ENCODE measurements at places on chromosomes 7 and 10.

DNA sequence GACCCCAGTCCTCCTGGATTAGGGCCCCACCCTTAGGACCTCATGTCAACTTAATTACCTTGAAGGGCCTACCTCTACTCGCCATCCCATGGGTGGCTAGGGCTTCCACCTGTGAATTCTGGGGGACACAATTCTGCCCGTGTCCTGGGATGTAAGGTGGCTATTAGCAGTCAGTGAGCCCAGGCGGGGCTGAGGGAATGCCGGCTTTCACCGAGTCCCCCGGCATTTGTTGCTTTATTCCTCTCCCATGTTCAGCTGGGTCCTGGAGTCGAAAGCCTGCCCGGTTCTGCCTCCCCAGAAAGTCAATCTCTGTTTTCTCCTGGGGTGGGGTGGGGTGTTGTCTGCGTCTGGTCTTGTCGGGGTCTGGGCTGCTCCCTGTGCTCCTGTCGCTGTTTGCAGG is 125.6 kb downstream of the GLRX3 start:
- DNase-seq: no peak

DNA sequence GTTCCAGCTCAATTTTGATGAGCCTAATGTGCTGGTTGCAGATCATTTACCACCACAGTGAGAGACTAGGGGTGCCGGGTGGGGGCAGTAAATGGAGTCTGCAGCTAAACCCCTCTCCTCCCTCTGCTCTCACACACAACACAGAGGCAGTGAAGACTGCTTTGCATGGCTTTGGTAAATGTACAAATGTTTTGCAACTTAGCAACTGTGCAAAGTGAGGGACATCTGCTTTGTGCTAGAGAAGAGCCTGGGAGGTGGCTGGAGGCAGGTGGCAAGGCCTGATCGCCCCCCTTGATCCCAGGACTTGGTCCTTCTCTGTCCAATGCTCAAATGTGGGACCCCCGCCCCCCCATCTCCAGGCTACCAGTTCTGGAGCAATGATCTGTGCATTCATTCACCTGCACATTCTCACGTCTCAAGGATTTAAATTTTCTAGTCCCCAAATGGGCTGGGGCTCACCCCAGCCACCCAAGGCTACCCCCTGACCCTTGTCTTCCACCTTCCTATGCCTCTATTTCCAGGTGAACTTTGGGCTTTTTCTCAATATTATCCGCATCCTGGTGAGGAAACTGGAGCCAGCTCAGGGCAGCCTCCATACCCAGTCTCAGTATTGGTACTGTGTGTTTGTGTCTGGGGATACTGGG is 11.6 kb downstream of the GHRHR start:
- DNase-seq: no peak

- no peak for DNase-seq
Measured at GRCh38 chr10:131636841-131637724, 263.7 kb upstream of the PPP2R2D start.

DNA sequence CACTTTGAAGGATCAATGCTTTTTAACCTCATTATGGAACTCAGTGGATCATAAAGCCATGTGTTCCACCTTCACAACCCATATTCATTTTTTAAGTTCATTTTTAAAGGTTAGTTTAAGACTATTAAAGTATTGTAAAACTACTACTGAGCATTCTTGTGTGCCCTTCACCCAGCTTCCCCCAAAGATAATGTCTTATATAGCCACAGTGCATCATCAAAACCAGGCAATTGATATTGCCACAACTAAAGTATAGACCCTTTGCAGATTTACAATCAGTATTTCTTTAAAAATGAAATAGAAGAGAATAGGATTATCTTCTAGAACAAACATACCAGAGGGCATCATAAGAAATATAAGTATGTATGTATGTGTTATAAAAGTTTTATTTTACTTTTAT is 597.1 kb downstream of the CCSER2 start:
- no peak for DNase-seq

DNA sequence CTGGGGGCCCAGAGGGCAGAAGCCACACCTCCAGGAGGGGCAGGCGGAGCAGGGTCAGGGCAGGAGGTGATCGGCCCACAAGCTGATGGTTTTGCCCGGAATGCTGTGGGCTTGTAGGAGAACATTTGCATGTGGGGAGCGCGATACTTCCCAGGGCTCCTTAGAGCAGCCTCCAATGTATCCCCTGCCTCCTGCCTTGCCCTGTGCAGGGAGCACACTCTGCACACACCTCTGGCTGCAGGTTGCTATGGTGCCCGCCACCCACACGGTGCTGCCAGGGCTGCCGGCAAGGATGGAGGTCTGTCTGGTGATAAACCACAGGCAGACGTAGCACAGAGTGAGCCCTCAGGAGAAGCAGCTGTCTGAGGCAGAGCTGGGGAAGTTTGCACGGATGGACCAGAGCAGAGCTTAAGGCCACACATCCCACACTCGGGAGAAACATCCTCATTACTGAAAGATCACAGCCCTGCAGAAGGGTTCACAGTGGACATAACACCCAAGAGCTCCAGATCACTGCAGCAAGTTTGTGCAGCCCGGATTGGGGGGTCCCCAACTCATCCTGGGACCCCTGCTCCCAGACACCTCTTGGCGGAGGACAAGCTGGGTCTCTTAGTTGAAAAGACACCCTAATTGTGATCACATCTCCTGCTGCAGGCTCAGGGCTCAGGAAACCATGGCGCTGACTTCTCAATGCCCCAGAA is 41.8 kb downstream of the VIPR2 start:
- no peak for DNase-seq

GRCh38 chr7:134552105-134552504 is 3.2 kb downstream of the AKR1B15 start:
- DNase-seq: peak; percentile 16

DNA sequence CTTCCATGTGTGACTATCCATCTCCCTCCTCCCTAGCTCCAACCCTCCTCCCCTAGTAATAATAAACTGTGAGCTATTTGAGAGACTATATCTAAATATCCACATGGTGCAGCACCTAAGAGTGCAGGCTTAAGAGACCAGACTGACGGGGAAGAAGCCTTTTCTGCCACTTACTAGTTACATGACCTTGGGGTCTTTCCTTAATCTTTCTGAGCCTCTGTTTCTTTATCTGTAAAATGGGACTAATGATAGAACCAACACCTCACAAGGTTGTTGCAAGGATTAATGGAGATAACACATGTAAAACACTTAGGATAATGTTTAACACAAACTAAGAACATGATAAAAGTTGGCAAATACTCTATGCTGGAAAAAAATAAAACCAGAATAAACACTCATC is 37.1 kb upstream of the FBXW4 start:
- DNase-seq: no peak

- no peak for DNase-seq
Measured at GRCh38 chr10:75072727-75073126, 38.7 kb upstream of the SAMD8 start.
